ENCODE measurements at places on chromosomes 5 and 9.

DNA sequence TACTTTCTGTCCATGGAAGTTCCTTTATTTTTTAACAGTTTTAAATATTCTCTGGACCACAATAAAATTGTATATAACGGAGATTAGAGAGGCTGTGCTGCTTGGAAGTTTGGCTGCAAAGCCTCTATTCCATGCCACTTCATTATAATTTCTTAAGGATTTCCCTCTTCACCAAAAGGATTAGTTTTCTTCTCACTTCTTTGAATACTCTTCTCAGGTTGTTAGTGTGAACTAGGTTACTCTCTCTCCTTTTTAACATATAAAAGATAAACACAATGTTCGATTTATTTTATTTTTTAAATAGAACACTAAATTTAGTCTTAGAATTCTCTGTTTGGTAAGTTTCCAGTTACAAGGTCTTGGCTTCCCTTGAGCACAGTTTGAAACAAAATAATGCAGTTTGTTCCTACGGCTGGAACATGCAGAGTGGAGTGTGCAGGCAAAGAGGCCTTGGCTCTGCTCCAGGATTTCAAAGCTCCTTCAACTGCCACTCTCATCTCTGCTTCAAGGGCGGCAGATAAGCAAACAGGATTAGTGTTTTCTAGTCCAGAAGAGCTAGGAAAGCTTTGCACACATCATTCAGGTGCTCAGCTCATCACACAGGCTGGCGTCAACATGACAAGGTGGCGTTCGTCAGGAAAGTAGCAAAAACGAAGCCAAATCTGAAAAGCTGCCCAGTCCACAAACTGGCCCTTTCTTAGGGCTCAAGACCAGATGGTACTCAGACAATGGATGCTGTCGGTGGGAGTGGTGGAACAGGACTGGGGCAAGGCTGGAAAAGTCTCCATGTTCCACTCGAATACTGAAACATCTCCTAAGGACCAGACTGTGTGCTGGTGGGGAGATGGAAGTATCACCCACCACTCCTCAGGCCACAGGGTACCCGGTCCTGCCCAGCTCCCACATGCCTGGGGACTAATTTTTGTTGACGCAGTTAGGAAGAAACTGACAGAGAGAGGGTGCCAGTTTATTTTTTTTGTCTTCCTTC, 286.6 kb downstream of the CRB2 start:
- no peak for DNase-seq

DNA sequence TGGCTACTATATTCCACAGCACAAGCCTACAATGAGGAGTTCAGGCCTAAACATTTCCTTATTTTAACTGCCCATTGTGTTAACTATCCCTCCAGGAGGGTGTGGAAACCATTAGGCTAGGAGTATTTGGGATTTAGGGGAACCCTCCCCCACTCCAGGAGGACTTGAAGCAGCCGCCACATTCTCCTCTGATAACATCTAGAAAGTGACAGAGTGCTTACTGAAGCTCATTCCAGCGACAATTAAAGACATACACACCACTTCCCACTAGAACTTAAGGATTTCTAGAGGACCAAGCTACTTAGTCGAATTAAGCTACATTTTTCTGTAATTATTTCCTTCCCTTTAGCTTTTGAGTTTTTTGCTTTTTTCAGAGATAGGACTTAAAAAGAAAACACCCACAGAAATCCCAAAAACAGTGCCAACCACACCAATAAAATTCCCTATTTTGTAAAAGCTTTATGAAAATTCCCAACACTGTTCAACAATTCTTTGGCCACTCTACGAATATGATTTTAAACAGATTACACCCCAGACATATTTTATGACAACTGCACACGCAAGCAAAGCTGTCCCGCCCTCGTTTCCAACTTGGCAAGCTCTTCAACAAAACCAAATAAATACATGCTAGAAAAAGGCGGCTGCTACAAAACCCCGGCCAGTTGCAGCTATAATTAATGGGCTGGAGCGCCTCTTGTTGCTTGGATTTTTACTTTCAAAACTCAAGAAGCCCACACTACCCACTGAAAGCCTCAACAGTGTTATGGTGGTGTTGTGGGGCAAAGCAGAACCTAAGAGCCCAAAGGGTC, 4.5 kb downstream of the ROR2 start:
- no peak for DNase-seq

DNA sequence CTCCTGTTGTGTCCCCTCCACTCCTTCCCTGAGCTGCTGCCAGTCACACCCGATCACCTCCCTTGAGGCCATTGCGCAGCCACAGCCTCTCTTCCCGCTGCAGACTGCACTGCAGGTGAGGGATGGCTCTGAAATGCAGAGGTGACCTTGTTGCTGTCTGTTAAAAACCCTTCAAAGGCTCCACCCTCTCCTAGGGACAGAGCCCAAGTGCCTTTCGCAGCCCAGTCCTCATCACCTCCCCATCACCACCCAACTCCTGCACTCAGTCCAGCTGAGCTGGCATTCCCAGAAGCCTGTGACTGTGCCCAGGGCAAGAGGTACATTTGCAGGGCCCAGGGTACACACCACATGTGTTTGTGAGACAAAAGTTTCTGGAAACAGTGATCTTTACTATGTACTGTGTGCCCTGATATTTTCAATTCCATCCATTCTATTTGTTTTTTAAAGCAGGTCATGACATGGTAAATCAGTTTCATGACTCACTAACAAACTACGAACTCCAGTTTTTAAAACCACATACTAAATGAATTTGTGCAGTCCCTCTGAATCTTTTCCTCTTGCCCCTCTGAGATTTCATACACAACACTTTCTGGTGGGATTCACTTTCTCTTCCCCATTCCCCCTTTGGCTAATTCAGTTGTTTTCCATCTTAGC, 73.0 kb upstream of the SPOCK1 start:
- DNase-seq: no peak

DNA sequence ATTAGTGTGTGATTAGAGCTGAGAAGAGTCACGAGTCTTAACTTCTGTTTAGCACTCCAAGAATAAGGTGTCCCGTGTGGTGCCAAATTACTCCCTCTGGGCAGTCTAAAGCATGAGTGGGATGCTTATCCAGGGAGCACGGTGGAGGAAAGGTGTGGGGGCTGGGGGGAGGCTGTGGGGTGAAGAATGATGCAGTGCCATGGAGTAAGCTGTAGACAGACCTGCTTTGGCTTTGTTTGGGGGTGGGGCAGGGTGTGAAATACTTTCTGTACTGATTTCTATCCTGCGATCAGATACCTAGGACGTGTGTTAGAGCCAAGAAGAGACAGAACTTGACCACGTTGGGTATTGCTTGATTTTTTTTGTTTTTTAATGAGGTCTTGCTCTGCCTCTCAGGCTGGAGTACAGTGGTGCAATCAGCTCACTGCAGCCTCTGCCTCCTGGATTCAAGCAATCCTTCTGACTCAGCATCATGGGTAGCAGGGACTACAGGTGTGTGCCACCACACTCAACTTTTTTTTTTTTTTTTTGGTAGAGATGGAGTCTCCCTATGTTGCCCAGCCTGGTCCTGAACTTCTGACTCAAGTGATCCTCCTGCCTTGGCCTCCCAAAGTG, 232.8 kb downstream of the MAN2A1 start:
- DNase-seq: no peak

DNA sequence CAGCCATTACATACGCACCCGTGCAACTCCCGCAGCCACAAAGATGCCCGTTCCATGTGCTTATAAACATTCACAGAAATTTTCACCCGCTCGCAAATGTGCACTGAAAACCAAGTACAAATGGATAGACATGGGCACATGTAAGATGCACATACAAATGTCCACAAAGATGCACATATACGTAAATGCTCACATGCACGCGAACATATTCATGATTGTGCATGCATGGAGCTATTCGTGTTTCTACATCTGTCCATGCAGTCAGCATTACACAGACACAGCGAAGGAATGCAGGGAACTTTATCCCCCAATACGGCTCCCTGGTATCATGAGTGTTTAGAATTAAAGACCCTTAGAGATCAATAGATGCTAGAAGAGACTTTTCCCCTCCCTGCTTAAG, 58.4 kb downstream of the C9orf50 start:
- DNase-seq: no peak

DNA sequence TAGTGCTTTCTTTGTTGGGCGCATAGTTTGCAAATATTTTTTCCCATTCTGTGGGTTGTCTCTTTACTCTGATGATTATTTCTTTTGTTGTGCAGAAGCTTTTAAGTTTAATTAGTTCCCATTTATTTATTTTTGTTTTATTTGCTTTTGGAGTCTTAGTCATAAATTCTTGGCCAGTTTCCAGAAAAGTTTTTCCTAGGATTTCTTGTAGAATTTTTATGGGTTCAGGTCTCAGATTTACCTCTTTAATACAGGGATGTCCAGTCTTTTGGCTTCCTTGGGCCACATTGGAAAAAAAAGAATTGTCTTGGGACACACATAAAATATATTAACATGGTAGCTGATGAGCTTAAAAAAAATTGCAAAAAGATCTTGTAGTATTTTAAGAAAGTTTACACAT, 122.0 kb downstream of the WDR70 start:
- no peak for DNase-seq

- DNase-seq: no peak
Observed at GRCh38 chr9:117671468-117671867, 32.7 kb upstream of the TLR4 start.

- DNase-seq: no peak
Observed at GRCh38 chr5:131272307-131272706, 8.5 kb downstream of the CDC42SE2 start.

- DNase-seq: no peak
Observed at GRCh38 chr5:172791726-172792445, 20.9 kb upstream of the DUSP1 start.

GRCh38 chr5:90899014-90899604, 340.5 kb downstream of the ADGRV1 start:
- no peak for DNase-seq

GRCh38 chr5:160750938-160751657, 100.9 kb downstream of the ATP10B start:
- DNase-seq: no peak

DNA sequence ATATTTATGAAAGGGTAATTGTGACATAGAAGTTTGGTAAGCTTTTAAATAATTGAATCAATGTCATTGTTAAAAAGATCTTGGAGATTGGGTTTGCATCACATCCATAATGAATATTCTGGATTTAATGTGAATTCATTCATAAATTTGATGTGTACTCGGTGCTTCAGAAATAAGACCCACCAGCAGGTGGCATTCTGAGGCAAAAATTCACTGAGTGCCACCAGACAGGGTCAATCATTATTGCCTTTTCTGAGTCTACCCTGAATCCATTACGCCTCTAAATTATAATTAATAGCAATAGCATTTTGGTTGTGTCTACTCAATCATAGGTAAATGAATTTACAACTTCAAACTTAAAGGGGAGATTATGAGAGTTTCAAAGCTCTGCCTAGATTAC, 1.0 kb downstream of the TRPC7 start:
- no peak for DNase-seq

GRCh38 chr9:70415476-70415875, 1.0 kb upstream of the KLF9 start:
- no peak for DNase-seq

- no peak for DNase-seq
Observed at GRCh38 chr5:105807290-105807689, 1863.4 kb downstream of the EFNA5 start.

- no peak for DNase-seq
Observed at GRCh38 chr5:5756762-5757161, 334.3 kb downstream of the ICE1 start.

DNA sequence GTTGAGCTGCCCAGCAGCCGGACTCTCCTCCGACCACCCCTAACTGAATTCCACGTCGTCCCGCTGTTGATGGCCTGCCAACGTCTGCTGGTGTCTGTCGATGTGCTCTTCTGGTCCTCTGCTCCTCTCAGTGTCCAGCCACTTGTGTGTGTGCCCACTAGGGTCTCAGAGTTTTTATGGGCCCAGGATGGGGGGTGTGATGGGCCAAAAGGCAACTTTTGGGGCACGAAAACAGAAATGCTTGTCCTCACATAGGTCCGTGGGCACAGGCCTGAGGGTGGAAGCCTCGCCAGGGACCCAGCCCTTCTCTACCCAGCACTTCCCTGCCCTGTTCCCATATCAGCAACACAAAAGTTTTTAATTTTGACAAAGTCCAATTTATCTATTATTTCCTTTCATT, 85.7 kb upstream of the RUFY1 start:
- no peak for DNase-seq

DNA sequence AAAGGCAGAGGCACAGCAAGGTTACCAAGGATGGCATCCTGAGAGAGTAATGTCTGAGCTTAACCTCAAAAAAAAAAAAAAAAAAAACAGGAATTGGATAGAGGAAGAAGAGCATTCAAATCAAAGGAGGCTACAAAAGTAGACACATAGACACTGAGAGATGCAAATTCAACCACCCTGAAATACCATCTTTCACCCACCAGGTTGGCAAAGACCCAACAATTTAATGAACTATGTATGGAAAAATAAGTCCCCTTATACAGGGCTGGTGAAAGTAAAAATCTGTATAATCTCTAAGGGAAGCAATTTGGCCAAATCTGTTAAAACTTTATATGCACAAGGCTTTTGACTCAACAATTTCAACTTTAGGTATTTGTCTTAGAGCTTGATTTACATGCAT, 4.9 kb downstream of the NADK2 start:
- DNase-seq: no peak

GRCh38 chr5:10578293-10578665, 14.4 kb downstream of the ANKRD33B start:
- no peak for DNase-seq
